ENCODE measurements at places on chromosomes 16 and 17. TPM values are rescaled to one million over a fixed set of nuclear protein-coding genes. Genes with fewer than 3 reads are reported as not detected.

LRRC75A gene
- 0.56 TPM for total RNA-seq

GCGR gene
- total RNA-seq: not detected

TP53TG3B gene
- not detected for total RNA-seq

SOX15 gene
- total RNA-seq: 0.18 TPM

TEKT1 gene
- not detected for total RNA-seq

Measured in IMR-90 (cell line).